Activated T-cell treated with anti-CD3 and anti-CD28 coated beads, Interleukin-2, amount 50 U/mL, for 24 hours (primary cell): ENCODE measurements at places on chromosomes 11 and 22.

GRCh38 chr11:57787920-57788702 is 26.5 kb downstream of the CTNND1 start:
- DNase-seq: no peak

- peak; percentile 23 for DNase-seq
These were observed 6.5 kb upstream of the CLDN5 start for GRCh38 chr22:19530751-19531150.

DNA sequence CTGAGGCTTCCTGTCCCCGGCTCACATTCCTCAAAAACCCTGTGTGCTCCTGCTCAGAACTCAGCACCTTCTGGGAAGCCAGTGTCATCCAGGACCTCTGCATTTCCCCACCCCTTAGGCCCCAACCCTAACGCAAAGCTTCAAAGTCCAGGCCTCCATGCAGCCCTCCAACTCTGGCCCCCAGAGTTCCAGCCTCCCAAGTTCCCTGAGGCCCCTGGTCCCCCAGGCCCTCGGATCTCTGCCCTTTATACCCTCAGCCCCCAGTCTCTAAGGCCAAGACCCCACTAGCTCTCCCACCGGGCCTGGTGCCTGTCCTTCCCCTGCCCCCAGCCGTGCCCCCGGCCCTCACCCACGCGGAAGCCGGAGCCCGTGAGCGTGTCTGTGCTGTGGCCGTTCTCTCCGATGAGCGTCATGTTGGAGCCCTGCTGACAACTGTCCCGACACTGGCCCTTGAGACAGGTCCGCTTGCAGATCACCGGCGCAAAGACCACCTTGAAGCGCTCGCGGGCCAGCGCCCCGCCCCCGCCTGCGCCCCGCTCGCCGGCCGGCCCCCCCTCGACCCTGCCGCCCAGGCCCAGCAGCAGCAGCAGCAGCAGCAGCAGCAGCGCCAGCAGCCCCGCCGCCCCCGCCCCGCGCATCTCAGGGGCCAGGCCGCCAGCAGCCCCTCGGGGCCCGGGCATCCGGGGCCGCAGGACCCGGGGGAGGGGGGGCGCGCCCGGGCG is 718 bp downstream of the LTBP3 start:
- peak; percentile 64 for DNase-seq

DNA sequence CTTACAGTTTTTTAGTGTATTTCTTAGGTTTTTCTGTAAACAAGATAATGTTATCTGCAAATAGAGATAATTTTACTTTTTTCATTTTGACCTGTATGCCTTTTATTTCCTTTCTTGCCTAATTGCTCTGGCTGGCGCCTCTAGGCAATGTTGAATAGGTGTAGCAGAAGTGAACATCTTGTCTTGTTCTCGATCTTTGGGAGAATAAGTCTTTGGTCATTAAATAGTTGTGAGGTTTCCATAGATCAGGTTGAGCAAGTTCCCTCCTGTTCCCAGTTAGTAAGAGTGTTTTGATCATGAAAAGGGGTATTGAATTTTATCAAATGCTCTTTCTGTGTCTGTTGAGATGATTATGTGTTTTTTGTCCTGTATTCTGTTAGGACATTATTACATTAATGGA is 24.0 kb downstream of the PIH1D2 start:
- DNase-seq: no peak

DNA sequence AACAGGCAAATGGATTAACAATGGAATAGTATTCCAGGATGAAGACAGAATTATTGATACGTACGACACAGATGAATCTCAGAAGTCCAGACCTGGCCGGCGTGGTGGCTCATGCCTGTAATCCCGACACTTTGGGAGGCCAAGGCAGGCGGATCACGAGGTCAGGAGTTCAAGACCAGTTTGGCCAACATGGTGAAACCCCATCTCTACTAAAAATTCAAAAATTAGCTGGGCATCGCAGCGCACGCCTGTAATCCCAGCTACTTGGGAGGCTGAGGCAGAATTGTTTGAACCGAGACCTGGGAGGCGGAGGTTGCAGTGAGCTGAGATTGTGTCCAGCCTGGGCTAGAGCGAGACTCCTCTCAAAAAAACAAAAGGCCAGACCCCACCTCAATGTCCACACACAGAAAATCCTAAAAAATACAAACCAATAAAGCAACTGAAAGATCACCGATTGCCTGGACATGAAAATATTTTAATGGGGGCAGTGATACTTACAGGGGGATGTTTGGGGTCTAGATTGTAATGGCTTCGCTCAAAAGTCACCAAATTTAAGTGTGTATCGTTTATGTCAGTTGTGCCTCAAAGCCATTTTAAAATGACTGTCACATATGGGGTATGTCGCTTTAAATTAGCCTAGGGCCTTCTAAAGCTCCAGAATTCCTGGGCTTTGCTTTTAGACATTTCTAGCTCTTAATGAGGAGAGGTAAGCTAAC is 3.8 kb downstream of the RPS25 start:
- no peak for DNase-seq

DNA sequence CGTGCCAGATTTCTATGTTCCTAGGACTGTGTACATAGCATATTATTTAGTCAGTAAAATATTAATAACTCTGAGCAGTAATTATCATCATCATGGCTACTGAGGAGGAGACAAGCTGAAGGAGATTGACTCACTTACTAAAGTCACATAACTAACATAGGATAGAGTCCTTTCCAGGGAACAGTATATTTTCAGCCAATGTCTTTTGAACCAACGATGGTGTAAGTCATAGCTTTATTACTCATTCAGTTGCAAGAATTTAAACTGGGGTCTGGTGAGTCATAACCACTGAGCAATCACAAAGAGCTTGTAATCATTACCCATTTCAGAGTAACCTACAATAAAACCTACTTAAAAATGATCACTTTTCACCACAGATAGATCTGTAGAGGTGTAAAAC is 1564.8 kb upstream of the TENM4 start:
- no peak for DNase-seq

DNA sequence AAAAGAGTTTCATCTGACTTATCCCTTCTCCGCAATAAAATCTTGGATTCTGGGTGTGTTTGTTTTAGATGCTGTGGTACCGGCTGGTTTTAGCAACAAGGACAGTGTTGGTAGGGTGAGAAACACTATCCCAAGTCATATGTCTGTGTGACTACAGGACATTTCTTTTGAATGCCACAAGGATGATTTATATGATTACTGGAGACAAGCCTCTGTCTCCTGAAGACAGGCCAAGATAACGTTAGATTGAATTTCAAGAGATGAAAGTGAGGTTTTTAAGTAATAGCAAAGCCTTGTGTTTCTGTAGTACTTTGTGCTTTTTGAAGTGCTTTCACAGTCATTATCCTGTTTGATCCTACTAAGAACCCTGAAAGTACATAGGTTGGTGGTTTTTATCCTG is 101.6 kb downstream of the COMMD9 start:
- DNase-seq: no peak

GRCh38 chr11:10524471-10524870 is 16.5 kb downstream of the RNF141 start:
- DNase-seq: no peak

GRCh38 chr11:1193326-1194230 is 29.3 kb upstream of the MUC5B start:
- no peak for DNase-seq

DNA sequence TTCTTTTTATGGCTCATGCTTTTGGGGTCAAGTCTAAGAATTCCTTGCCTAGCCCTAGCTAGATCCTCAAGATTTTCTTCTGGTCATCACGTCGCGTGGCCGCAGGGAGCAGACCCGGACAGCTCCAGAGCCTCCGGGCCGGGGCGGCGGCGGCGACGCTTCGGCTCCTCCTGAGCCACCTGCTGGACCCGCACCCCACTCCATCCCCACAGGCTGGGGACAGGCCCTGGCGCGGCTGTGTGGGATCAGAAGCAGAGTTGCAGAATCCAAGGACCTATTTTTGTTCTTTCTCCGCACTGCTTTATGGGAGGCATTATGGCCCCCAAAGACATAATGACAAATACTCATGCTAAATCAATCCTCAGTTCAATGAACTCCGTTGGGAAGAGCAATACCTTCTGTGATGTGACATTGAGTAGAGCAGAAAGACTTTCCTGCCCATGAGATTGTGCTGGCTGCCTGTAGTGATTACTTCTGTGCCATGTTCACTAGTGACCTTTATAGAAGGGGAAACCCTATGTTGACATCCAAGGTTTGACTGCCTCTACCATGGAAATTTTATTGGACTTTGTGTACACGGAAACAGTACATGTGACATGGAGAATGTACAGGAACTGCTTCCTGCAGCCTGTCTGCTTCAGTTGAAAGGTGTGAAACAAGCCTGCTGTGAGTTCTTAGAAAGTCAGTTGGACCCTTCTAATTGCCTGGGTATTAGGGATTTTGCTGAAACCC is 12.4 kb upstream of the SCARF2 start:
- no peak for DNase-seq

- DNase-seq: no peak
These were observed 104.3 kb downstream of the KCNQ1 start for GRCh38 chr11:2549080-2549479.

GRCh38 chr11:57502870-57503269 is 12.6 kb downstream of the SLC43A1 start:
- no peak for DNase-seq

- no peak for DNase-seq
These were observed 19.5 kb downstream of the WNT11 start for GRCh38 chr11:76186776-76187279.

GRCh38 chr11:75236062-75236461 is 4.5 kb upstream of the TPBGL start:
- no peak for DNase-seq
